ENCODE measurements at places on chromosomes 16 and 17. TPM values are rescaled to one million over a fixed set of nuclear protein-coding genes. Genes with fewer than 3 reads are reported as not detected.

EFCAB13 gene
- 11.6 TPM for polyA plus RNA-seq

HBA1 gene
- polyA plus RNA-seq: 605 TPM

DNA sequence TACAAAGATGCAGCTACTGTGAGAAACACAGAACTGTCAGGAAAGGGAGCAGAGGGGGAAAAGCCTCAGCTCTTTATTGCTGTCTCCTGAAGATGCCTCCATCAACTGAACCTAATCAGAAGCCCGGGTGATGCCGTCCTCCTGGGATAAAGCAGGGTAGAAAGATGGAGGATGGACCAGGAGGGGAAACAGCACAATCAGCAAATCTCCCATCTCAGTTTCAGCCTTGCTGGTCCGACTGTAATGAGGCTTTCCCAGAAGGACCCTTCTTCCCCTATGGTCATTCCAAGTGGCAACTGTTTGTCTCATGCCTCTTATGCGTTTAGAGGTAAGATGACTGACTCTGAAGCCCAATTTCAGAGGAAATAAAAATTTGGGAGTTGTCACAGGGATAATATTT, 24.3 kb downstream of the ZFP1 start:
- DNase-seq: no peak

DNA sequence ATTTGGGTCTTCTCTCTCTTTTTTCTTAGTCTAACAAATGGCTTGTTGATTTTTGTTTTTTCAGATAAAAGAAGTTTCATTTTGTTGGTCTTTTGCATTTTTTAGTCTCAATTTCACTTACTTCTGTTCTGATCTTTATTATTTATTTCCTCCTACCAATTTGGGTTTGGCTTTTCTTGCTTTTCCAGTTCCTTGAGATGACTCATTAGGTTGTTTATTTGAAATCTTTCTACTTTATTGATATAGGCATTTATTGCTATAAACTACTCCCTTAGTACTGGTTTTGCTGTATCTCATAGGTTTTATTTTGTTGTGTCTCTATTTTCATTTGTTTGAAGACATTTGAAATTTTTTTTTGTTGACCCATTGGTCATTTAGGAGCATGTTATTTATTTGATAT, 152.2 kb upstream of the MPHOSPH6 start:
- DNase-seq: no peak

GRCh38 chr17:56434610-56435009, 158.9 kb upstream of the NOG start:
- no peak for DNase-seq

Measured in right lung (tissue), 10 donors.